ENCODE measurements at places on chromosomes 1 and 21.

- no peak for DNase-seq
These were observed 30.3 kb upstream of the CLIC4 start for GRCh38 chr1:24714859-24715520.

GRCh38 chr1:58045094-58045705 lies 501.3 kb downstream of the OMA1 start:
- no peak for DNase-seq

GRCh38 chr1:74375376-74375775 lies 137.0 kb downstream of the LRRC53 start:
- DNase-seq: no peak

DNA sequence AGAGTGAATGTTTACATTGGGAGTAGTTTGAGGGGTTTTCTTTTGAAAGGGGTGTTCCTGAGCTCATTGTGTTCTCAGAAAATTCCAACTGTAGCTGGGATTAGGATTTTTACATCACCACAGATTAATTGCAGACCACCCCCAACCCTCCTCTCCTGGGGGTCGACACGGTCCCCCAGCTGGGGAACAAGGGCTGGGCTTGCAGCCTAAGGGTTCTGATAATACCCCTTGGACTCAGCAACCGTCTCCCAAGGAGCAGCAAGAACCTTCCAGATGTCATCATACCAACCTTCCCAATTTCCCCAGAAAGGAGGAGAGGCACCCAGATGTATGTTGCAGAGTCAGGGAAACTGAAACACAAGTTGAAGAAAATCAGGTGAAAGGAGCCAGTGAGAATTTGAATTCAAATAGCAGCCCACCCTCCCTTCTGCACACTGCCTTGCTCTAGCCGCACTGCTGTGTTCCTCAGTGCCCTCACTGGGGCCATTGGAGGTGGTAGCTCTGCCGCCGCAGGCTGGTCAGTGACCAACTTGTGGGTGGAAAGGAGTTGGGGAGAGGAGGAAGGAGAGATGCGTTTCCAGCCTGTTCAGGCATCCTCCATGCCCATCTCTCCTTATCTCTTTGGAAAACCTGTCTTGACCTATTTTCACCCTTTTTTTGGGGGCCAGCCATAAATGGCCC lies 14.7 kb upstream of the IGFN1 start:
- no peak for DNase-seq

GRCh38 chr1:214538496-214538895 lies 12.9 kb downstream of the PTPN14 start:
- no peak for DNase-seq
